DMS79 treated with DMSO at 0.1 percent for 48 hours (cell line): ENCODE measurements at places on chromosomes 6 and 20.

- DNase-seq: no peak
These were observed 58.2 kb downstream of the LINC00237 start for GRCh38 chr20:21047981-21048380.

GRCh38 chr20:63402181-63402859 lies 41.2 kb upstream of the CHRNA4 start:
- peak; percentile 47 for DNase-seq

DNA sequence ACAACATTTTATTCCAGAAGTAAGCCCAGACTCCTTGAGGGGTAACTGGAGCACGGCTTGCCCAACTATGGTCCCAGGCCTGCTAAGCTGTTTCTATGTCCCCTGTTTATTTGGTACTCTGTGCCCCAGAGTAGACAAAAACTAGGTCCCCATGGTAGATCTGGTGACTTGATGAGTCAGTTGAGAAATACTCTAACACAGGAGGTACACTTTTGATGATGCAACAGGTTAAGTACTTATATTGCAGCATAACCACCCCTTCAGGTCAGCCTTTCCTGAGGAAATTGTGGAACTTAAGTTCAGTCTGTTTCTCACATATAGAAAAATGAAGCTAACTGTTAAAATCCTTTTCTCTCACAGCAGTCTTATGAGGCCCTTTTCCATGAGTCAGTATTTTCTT lies 19.6 kb downstream of the TTPAL start:
- no peak for DNase-seq

DNA sequence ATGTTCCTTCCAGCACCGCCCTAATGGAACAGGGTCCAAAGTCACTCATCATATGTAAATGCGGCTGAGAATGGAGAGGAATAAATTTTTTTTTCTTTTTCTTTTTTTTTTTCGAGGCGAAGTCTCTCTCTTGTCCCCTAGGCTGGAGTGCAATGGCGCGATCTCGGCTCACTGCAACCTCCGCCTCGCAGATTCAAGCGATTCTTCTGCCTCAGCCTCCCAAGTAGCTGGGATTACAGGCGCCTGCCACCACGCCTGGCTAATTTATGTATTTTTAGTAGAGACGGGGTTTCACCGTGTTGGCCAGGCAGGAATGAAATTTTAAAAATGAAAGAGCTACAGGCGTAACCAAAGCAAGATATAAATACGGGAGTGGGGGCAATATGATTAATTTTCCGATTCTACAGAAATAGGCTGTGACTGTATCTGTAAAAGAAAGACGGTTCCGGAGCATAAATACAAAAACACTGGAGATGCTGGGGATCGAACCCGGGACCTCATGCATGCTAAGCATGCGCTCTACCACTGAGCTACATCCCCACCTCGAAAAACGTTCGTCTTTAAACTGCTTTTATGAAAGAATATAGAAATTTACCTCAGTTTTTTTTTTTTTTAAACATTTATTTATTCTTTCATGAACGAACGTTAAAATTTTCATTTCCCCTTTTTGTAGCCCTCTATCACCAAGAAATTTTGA lies 132.2 kb downstream of the GPX5 start:
- DNase-seq: peak; percentile 44

- no peak for DNase-seq
These were observed 43.7 kb downstream of the APCDD1L start for GRCh38 chr20:58471193-58472164.

GRCh38 chr6:156803353-156803752 lies 26.2 kb downstream of the ARID1B start:
- no peak for DNase-seq

- no peak for DNase-seq
These were observed 285.2 kb downstream of the UST start for GRCh38 chr6:149031859-149032598.

GRCh38 chr6:26065952-26066380 lies 21.3 kb upstream of the HFE start:
- no peak for DNase-seq

GRCh38 chr6:126385536-126385935 lies 45.6 kb downstream of the CENPW start:
- no peak for DNase-seq

- no peak for DNase-seq
These were observed 89.5 kb upstream of the MAP7 start for GRCh38 chr6:136639702-136640101.

GRCh38 chr6:124655866-124656265 lies 306.4 kb upstream of the RNF217 start:
- DNase-seq: no peak

GRCh38 chr20:58073945-58074856 lies 154.3 kb downstream of the ANKRD60 start:
- no peak for DNase-seq

GRCh38 chr6:159926542-159927203 lies 35.9 kb downstream of the MAS1 start:
- no peak for DNase-seq

DNA sequence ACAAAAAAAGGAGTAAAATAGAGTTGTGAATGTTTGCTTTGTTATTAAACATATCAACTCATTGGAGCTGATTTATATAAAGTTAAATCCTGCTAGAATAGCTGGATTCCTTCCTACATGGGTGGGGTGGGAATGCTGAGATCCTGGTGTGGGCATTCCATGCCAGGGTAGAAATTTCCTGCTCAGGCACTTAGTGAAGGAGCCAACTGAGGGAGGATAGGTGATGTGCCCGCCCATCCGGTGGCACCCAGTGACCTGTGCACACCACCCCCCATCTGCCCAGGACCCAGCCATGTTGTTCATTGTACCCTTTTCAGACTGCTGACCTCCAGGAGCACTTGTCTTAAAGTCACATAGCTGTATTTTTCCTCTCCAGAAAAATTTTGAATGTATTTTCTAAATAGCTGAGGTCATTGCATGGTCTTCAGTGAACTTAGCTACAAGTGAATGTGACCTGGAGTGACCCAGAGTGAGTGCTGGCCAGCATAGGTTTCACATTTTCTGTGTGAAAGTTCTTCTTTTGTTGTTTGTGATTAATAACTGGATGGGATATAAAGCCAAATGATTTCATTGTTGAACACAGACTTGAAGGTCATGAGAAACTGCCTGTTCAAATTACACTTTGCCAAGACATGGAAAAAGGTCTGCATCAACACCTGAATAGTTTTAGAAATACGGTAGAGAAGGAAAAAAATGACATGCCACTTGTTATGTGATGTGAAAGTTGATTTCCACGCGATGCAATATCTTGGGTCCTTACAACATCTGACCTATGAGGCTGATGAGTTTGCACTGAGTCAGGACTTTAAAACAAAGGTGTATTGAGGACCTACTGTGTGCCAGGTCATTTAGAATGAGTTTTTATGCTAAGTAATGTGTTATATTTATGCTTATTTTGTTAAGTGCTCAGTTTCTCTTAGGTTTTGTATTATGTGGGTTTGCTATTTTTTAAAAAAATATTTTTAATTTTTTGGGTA lies 77.2 kb downstream of the UTRN start:
- no peak for DNase-seq

- no peak for DNase-seq
These were observed 64.8 kb downstream of the SERAC1 start for GRCh38 chr6:158103228-158103627.

DNA sequence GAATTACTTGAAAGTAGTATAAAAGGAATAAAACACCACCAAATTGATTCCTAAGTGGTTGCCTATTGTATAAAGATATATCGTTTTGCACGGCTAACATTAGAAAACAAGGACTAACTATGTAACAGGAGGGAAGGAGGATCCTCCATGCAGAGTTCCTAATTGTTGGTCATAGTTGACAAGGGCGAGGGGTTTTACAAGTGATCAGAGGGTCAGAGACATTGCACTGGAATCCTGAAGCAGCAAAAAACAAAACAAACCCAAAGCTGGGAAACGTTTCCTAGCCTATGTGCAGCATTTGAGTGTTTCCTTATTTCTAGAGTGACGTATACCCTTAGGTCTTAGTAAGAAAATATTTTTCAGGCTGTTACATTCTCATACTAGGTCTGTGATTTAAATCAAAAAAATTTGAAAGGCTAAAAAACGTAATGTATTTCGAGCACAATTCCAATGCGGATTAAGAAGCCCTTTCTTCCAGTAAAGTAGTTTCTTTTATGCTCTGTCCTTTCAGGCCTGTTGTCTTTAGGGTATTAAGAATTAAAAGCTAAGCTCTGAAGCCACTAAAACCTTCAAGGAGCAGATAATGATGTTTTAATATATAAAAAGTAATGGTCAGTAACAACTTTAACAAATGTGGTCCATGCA lies 373.8 kb upstream of the MMS22L start:
- no peak for DNase-seq

DNA sequence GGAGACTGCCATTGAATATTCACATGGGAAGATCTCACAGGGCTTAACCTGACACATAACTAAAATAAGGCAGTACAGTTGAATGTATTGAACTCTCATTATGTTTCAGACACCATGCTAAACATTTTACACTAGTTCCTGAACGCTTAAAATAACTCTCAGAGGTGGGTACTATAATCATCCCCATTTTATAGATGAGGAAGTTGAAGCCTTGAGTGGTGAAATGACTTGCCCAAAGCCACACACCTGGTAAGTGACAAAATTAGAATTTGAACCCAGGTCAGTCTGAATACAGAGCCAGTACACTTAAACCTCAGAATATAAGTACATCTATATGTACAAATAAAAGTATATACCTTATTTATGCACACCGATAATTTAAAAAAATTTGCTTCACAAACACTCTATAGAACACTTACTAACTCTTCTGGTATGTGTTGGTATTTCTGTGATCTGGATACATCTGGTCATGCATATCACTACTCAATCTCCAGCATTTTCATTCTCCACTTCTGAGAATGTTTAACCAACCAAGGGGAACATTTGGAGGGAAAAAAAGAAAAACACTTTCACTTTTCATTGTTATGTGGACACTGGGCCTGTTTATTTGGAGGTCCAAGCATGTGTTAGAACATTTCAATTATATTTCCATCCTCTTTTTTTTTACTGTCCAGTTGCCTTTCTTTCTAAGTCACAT lies 4.6 kb upstream of the BICRAL start:
- DNase-seq: no peak

GRCh38 chr6:168711049-168711640 lies 270.2 kb downstream of the SMOC2 start:
- DNase-seq: no peak

GRCh38 chr6:166579237-166579850 lies 7.1 kb downstream of the RAMACL start:
- no peak for DNase-seq
